ENCODE measurements at places on chromosomes 16 and 17.

DNA sequence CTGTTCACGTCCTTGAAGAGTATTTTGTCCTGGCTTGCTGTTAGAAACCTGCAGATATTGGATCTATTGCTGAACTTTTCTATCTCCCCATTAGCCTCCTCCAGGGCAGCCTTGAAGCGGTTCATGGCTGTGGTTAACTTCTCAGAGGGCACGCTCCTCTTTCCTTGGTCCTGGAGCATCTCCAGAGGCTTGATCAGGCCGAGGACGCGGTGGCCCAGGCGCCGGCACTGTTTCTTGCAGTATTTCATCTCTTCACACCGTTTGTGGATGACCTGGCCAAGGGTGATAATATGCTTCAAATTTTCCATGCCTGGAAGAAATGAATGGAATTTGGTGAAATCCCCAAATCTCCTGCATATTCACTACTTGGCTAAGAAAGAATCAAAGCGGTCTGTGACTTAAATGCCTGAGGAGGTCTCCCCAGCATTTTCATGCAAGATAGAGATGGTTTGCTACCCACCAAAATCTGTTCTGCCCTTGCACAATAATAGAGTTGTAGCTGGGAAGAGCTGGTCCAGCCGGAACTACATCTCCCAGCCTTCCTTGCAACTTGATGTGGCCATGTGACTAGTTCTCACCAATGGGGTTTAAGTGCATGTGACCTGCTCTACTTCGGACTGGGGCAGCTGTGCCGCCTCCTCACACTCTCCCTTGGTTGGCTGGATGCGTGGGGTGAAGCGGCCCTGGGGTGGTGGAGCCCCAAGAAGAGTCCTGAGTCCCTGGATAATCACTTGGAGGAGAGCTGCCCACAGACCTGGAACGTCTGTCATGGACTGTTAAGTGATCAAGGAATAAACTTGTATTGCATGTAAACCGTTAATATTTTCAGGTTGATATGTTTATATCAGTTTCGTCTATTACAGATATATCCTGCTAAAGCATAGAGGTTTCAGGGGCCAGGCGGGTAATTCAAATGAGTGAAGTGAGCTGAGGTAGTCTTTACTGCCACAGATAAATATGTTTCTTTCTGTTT is 4.9 kb downstream of the MLKL start:
- peak; percentile 78 for DNase-seq

DNA sequence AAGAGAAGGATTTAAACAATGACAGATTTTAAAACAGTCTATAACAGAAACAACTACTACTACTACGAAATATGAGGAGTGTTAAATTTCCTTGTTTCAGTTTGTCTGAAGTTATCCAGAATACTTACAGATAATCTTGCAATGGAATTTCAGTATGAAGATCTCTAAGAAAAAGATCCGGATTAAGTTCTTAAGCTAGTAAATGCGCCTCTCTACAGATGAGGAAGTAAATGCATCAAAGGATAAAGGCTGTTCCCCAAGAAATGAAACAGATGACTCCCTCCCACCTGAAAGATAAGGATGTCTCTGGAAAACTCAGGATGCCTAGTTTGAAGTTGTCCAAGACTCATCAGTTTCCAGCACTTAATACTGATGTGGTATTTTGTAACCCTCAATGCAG is 105.1 kb downstream of the PARN start:
- DNase-seq: no peak

DNA sequence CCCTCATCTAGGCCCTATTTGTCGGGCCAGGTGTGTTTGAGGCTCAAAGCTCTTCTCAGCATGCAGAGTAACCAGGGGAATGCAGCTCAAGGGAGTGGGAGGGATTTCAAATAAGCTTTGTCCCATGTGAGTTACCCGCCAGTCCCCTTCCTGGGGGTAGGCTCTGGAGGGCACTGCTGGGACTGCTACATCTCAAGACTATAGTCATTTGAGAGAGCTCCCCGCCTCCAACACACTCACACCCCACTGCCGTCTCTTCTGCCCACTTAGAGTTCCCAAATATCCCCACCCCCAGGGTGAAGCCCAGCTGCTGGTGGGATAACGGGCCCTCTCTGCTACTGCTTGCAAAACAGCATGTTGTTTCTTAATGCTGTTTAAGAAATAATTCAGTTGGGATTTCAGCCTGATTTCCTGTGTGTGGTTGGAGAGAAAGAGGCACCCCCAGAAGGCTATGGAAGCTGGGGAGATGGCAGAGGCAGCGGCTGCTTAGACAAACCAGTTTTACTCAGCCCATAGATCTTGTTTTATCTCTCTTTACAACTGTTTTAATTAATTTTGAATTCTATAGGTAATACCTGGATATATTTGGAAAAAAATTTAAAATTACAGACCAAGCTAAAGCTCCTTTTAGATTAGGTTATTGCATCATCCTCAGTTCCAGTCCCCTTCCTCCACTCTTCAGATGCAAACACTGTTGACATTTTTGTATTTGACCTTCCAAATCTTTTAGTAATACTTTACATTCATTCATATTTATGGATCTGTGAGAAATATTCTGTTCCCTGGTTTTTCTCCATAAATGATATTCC is 4.1 kb upstream of the MPO start:
- no peak for DNase-seq

GRCh38 chr16:57590654-57591085 is 37.8 kb upstream of the ADGRG1 start:
- DNase-seq: no peak

- no peak for DNase-seq
These were observed 36.9 kb downstream of the SOCS3 start for GRCh38 chr17:78322858-78323455.

All from AG04450 (cell line).